ENCODE measurements at places on chromosomes 4 and X.

DNA sequence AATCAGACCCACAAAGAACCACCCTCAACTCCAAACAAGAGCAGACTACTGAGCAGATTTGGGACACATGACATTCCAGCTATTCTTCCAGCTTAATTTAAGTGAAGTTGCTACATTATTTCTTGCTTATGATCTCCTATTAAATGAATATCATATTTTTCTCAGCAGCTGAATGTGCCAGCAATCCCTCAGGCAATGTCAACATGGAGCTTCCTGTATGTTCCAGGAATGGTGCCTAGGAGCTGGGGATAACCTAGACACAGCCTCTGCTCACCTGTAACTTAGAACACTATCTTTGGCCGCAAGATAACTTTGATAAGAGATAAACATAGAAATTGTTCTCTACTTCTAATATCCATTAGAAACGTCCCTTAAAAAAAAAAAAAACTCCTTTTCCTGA lies 274.4 kb upstream of the RASGEF1B start:
- no peak for DNase-seq

DNA sequence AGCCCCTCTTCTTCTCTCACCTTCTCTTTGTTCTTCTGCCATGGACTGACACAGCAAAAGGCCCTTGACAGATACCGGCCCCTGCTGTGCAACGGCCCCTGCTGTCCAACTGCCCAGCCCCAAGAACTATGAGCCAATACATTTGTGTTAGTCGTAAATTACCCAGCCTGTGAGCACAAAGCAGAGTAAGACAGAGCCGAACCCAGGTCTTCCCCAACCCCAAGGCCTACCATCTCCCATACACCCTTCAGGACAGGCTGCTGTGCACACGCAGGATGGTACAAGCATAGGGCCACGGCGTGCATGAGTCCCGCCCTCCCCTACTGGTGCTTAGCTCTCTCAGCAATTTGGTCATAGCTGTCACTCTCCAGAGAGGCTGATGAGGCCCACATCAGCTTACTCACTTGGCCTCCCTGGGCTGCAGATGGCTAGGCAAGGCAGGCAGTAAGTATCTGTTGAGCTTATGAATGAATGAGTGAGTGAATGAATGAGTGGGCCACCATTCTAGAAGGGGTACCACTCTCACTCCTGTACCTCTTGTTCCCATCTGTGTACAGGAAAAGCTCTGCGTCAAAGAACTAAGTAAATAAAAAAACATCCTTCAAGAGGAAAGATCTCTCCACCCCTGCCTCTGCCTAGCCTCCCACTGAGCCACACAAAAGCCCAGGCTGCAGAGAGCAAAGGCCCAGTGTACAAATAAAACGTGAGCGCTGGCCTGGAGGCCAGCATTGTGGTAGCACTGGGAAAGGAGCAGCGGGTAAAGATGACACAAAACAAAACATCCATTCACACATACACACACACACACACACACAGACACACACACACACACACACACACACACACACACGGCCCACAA lies 13.9 kb downstream of the WDR1 start:
- DNase-seq: no peak

DNA sequence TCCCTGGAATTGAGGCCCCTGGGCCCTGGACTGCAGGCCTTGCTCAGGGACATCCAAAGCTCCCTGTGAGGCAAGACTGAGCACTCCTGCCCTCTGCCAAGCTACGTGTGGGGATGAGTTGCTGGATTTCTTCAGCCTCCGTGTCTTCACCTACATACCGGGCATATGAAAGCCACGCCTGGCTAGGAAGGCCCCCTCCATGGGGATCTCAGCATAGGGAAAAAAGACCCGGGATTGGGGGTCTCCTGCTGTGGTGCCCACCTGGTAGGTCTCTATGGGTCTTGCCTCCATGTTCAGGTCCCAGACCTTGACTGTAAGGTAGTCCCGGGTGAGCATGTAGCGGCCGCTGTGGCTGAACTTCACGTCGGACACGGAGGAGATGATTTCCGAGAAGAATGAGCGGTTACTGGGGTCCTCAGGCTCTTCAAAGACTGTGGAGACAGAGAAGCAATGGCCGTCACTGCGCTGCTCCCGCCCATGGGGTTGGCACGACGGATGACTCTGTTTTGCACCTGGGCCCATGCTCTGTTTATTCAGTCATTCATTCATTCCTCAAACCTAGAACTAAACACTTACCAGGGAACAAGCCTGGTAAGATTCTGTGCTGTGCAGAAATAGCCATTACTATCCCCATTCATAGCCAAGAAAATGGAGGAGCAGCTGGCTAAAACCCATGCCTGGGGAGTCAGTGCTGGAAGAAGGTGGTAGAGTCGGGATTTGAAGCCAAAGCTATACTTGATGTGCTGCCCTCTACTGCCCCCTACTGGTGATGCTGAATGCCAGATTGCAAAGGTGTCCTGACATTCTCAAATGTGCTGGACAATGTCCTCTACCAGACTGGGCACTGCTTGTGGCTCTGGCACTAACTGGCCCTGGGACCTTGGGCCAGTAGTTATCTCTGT lies 63.9 kb downstream of the WFS1 start:
- DNase-seq: peak; percentile 43

DNA sequence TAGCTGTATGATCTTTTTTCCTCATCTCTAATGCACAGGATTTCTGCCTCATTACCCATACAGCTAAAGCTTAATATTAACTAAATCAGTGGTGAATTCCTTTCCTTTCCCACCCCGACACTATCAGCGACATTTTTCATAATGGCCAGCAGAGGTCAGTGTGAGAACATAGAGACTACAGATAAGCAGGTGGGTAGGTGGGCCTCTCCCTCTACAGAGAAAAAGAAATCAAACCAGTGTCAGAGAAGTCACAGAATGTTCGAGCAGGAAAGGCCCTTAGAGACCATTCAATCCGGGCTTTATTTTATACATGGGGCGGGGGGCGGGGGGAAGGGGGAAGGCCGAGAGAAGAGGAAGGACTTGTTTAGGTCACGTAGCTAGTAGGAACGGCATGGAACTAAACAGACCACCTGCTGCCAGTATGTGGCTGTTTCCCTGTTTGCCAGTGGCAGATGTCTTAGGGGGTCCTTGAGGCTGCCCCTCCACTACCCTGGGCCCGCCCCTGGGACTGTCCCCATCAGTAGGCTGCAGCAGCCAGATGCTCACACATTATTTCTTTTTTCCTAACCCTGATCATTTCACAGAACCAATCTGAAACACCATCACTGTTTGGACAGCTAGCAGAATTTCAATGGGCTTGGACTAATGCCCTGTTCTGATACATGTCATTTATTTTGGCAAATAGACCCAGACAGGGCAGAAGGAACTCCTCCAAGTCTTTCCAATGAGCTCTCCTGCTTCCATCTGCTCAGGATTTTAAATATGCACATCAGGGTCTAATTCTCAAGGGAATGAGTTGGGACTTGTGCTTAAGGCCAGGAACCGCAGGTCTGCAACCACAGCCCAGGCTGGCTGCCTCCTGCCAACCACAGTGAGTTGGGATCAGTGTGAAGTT lies 133.4 kb downstream of the ATG4A start:
- DNase-seq: no peak

DNA sequence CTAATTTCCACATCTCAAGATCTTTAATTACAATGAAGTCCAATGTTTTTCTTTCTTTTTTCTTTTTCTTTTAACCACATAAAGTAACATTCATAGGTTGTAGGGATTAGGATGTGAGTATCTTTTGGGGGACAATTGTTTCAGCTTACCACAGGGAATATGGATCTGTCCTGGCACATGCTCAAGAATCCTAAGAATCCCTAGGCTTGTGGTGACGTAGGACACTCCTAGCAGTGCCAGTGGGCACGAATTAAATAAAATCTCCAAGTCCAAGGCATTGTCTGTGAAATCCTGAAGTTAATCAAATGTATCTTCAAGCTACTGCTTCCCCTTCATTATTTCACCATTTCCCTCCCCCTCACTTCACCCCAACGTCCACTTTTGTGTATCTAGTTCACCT lies 2.6 kb upstream of the LAS1L start:
- DNase-seq: no peak

GRCh38 chr4:65033899-65034298 lies 624.6 kb upstream of the TECRL start:
- DNase-seq: no peak

- no peak for DNase-seq
Observed at GRCh38 chr4:59180161-59180560, 2020.0 kb upstream of the ADGRL3 start.

DNA sequence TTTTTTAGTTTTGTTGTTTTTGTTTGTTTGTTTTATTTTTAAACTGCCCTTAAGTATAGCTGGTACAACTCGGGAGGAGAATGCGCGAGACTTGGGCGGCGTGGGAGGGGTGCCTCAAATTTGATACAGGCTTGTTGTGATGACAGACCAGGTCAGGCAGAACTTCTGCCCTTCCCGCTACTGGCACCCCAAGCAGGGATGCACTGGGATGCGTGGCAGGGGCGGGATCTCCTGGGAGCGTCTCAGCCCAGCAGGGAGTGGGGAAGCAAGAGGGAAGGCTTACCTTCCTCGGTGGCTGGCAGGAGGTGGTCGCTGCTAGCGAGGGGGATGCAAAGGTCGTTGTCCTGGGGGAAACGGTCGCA lies 851 bp downstream of the SFRP2 start:
- DNase-seq: no peak

- DNase-seq: peak; percentile 9
Observed at GRCh38 chrX:9899640-9900111, 67.5 kb upstream of the CLDN34 start.

DNA sequence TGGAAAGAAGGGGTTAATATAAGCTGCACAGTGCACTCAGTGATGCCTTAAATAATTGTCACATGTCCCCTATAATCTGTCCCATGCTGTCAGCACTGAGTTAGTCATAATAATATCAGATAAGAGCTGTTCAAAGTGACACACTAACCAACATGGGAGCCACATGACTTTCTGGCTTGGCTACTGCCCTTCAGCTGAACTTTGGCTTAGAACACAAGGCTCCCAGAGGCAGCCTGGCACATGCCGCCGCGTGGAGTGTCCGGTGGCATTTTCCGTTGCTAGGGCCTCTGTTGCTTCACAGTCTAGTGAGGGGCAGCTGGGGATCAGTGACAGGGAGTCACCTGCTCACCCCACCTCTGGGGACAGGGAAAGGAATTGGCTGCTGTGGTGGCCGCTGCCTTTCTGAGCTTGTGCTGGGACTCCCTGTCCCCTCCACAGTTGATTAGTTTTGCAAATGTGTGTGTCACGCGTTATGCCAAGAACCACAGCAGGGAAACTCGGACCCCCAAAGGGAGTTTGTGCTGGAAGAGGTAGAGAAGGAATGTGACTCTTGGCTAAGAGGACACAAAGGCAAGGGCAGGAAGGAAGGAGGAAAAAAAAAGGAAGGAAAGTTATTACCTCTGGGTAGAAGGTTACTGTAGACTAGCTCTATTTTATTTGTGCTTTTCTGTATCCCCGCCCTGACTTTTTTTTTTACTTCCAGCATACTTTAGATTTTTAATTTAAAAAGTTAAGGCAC lies 41.1 kb upstream of the PPARGC1A start:
- no peak for DNase-seq
